ENCODE measurements at places on chromosomes 7 and 10. TPM values are rescaled to one million over a fixed set of nuclear protein-coding genes. Genes with fewer than 3 reads are reported as not detected.

DNA sequence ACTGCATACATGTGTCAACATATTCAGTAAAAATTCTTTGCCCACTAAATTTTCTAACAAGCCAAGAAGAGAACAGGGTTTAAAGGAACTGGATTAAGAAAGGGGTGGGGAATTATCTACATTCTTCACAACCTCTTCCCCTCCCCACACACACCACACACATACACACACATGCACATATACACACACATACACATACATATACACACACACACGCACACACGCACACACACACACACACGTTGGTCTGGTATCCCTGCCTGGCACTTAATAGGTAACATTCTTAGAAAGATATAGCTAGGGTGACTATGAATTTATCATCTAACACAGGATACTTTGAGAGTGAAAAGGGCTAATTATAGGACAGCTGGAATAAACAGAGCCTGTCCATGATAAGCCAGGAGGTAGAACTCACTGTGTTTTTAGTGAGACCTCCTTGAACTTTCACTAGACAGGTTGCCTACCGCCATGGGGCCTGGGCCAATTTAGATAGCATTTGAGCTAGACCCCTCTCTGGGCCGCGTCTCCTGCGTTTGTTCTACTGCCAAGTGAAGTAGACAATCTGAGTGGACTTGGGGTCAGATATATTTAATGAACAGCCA lies 33.1 kb upstream of the EPC1 start:
- H3K36me3 ChIP-seq: no peaks in the 10 kb centered on the region
- H3K27me3 ChIP-seq: no peaks in the 10 kb centered on the region
- no peak for DNase-seq
- peaks cover 18% of the 10 kb centered on the region for H3K4me1 ChIP-seq
- H3K4me3 ChIP-seq: peak overlapping the region; percentile 97

DNA sequence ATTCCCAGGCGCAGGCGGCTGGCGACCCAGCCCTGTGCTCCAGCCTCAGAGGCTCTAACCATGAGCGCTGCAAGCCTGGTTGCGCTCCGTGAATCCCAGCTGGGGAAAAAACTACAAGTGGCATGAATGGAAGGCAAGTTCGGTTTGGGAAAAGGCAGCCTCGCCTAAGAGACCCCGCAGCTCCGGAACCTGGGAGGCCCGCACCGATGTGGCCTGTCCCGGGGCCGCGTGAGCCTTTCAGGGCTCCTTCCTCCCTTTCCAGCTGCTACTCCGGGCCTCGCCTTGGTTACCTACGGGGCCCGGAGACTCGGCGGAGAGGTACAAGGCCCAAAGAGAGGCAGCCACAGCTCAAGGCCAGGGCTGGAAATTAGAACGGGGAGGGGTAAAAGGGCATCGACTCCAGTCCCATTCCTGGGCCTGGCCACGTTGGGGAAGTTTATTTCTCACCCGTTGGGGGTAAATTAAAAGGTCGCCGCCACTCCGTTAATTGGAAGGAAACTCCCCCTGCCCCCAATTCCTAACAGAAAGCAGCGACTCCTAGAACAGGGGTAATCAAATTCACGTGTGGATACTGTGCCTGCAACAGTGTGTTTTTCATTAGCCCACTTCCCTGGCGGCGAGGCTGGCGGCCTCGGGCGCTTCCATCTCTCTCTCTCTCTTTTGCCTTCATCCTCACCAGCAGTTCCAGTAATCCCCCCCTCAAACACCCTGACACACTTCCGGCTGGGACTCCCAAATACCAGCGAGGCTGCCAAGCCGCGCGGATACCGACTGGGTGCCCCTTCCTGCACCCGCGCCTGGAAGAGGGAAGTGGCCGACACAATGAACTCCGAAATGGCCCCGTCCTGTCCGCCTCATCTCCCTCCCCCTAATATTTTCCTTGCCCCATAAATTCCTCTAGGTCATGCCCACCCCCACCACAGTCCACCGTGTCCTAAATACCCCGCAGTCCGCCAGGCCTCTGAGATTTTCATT lies 1.5 kb upstream of the HOXA9 start:
- DNase-seq: no peak
- no peaks in the 10 kb centered on the region for H3K36me3 ChIP-seq
- peaks cover 88% of the 10 kb centered on the region for H3K4me1 ChIP-seq
- no peak overlapping the region for H3K27ac ChIP-seq
- peaks cover 100% of the 10 kb centered on the region for H3K27me3 ChIP-seq
- H3K4me3 ChIP-seq: peak overlapping the region; percentile 10

DNA sequence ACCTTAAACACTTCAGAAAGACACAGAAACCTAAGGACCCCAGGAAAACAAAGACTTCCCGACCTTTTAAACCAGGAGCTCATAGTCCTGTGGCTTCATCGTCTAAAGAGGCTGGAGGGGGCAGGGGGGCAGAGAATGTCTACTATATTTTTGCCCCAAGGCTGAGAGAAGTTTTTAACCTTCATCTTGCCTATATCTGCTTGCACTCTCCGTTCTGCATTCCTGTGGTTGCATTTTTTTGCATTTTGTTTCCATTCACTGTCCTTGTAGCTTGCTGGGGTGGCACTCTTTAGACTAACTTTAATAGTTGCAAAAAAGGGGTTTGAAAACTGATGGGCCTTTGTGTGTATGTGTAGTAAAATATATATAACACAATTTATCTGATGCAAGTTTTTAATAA lies 23.7 kb downstream of the PRKAR2B start:
- no peak for DNase-seq
- no peaks in the 10 kb centered on the region for H3K27me3 ChIP-seq
- H3K4me3 ChIP-seq: no peak overlapping the region

GRCh38 chr7:12564996-12565764 lies 5.3 kb upstream of the SCIN start:
- peaks cover 10% of the 10 kb centered on the region for H3K27me3 ChIP-seq
- no peaks in the 10 kb centered on the region for H3K36me3 ChIP-seq
- no peak overlapping the region for H3K27ac ChIP-seq
- no peak overlapping the region for H3K4me3 ChIP-seq

DNA sequence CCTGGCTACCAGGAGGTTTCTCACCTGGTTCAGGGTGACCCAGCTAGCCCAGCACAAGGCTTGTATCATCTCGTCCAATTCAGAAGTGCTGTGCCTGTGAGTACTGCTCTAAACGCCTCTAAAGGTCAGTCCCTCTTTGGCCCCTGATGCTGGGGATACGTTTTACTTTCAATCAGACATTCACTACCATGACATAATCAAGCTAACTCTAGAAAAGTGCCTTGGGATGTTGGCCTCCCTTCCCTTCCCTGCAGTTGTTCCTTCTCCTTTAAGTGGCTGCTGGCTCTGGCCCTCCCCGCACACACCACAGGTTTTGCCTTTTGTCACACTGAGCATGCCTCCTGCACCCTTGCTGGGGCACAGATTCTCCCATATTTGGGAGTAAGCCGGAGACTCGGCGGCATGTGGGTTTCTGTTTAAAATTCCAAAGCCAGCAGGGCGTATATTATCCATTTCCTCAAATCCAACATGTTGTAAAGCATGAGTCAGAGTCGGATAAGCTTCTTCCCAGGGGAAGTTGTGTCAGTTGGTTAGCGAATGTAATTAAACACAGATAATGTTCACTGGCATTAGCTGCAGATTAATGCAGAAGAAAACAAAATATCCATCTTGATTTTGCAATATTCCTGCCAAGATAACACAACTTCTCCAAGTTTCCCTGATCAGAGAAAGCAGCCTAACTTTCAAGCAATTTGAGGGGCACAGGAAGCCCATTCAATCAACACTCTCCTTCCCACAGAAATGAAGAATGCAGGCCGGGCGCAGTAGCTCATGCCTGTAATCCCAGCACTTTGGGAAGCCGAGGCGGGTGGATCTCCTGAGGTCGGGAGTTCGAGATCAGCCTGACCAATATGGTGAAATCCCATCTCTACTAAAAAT lies 31.8 kb upstream of the VCL start:
- no peak overlapping the region for H3K27ac ChIP-seq
- peaks cover 27% of the 10 kb centered on the region for H3K4me1 ChIP-seq

DNA sequence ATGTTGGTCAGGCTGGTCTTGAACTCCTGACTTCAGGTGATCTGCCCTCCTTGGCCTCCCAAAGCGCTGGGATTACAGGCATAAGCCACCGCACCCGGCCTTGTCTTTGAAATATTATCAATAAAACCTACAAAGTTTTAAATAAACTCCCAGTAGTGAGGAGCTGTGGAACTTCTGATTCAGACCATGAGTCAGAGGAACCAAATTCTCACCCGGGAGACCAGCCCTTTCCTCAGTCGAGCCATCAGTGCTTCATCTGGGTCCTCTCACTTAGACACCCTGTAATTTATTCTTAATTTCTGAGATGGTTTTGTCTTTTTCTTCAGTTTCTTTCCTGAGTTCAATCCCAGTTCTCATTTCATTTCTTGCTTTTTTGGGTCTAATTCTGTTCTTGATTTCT lies 68.6 kb downstream of the DYNC2I1 start:
- no peak overlapping the region for H3K4me3 ChIP-seq
- H3K4me1 ChIP-seq: no peaks in the 10 kb centered on the region
- no peaks in the 10 kb centered on the region for H3K27me3 ChIP-seq
- H3K27ac ChIP-seq: no peak overlapping the region
- H3K36me3 ChIP-seq: peaks cover 42% of the 10 kb centered on the region
- DNase-seq: no peak

- H3K4me1 ChIP-seq: peaks cover 17% of the 10 kb centered on the region
- H3K36me3 ChIP-seq: no peaks in the 10 kb centered on the region
- DNase-seq: no peak
- peaks cover 48% of the 10 kb centered on the region for H3K27me3 ChIP-seq
Observed at GRCh38 chr7:142797391-142798377, 26.9 kb downstream of the PRSS2 start.

DNA sequence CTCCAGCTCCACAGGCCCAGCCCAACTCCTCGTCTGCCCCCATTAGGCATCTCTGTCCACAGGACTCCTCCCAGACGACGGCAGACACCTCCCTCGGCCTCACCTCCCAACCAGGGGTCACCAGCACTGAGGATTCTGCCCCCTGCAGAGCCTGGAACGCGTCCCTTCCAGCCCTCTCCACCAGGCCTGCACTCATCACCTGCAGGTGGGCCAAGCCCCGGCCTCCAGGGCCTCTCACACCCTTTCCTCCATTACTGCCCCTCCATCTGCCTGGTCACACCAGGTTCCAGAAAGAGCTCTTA lies 42.7 kb upstream of the PDGFA start:
- H3K4me1 ChIP-seq: no peaks in the 10 kb centered on the region
- H3K36me3 ChIP-seq: no peaks in the 10 kb centered on the region
- no peak for DNase-seq
- no peaks in the 10 kb centered on the region for H3K27me3 ChIP-seq
- H3K4me3 ChIP-seq: no peak overlapping the region
- H3K27ac ChIP-seq: no peak overlapping the region

- no peak overlapping the region for H3K27ac ChIP-seq
- no peaks in the 10 kb centered on the region for H3K36me3 ChIP-seq
- no peaks in the 10 kb centered on the region for H3K4me1 ChIP-seq
- no peaks in the 10 kb centered on the region for H3K27me3 ChIP-seq
- DNase-seq: no peak
Observed at GRCh38 chr10:114265392-114266053, 26.5 kb downstream of the VWA2 start.

- no peaks in the 10 kb centered on the region for H3K4me1 ChIP-seq
- no peak overlapping the region for H3K27ac ChIP-seq
- H3K36me3 ChIP-seq: peaks cover 5% of the 10 kb centered on the region
- no peaks in the 10 kb centered on the region for H3K27me3 ChIP-seq
Observed at GRCh38 chr7:80807166-80807900, 111.5 kb downstream of the SEMA3C start.

GRCh38 chr7:35035511-35035961 lies 1.7 kb downstream of the DPY19L1 start:
- peaks cover 17% of the 10 kb centered on the region for H3K4me1 ChIP-seq
- no peak overlapping the region for H3K4me3 ChIP-seq
- peaks cover 7% of the 10 kb centered on the region for H3K27me3 ChIP-seq
- H3K36me3 ChIP-seq: no peaks in the 10 kb centered on the region
- no peak overlapping the region for H3K27ac ChIP-seq
- no peak for DNase-seq

DNA sequence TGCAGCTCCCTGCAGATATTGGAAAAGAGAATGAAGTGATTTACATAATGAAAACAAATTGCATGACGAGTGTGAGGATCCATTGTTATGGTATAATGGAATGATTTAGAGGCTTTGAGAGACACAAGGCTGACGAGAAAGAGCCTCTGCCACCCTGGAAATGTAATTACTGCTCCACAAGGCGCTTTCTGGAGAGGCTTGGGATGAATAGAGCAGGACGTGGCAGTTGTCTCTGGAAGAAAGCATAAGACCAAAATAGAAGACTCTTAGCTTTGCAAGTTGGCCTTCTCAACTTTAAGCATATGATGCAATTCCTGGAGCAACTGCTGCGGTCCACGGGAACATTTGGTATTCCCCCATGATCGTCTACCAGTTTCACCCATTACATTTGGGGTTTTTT lies 181.9 kb upstream of the TCF7L2 start:
- H3K27ac ChIP-seq: no peak overlapping the region
- H3K27me3 ChIP-seq: no peaks in the 10 kb centered on the region
- no peaks in the 10 kb centered on the region for H3K4me1 ChIP-seq

DNA sequence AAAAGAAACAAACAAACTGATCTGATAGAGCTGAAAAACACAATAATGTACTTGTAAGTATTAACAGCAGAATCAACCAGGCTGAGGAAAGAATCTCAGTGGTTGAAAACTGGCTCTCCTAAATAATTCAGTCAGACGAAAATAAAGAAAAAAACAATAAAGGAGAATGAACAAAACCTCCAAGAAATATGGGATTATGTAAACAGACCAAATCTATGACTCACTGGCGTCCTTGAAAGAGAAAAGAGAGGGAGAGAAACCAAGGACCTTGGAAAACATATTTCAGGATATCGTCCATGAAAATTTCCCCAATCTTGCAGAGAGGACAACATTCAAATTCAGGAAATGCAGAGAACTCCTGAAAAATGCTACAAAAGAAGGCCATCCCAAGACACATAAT lies 62.9 kb downstream of the FBXL13 start:
- H3K36me3 ChIP-seq: no peaks in the 10 kb centered on the region
- H3K4me3 ChIP-seq: no peak overlapping the region
- no peaks in the 10 kb centered on the region for H3K27me3 ChIP-seq
- no peaks in the 10 kb centered on the region for H3K4me1 ChIP-seq
- no peak for DNase-seq

Gene KLF6
- 436 TPM for polyA plus RNA-seq

Gene PCBD1
- polyA plus RNA-seq: 21.3 TPM

Gene SDK1
- not detected for polyA plus RNA-seq
